ENCODE measurements at places on chromosomes 16 and 17.

DNA sequence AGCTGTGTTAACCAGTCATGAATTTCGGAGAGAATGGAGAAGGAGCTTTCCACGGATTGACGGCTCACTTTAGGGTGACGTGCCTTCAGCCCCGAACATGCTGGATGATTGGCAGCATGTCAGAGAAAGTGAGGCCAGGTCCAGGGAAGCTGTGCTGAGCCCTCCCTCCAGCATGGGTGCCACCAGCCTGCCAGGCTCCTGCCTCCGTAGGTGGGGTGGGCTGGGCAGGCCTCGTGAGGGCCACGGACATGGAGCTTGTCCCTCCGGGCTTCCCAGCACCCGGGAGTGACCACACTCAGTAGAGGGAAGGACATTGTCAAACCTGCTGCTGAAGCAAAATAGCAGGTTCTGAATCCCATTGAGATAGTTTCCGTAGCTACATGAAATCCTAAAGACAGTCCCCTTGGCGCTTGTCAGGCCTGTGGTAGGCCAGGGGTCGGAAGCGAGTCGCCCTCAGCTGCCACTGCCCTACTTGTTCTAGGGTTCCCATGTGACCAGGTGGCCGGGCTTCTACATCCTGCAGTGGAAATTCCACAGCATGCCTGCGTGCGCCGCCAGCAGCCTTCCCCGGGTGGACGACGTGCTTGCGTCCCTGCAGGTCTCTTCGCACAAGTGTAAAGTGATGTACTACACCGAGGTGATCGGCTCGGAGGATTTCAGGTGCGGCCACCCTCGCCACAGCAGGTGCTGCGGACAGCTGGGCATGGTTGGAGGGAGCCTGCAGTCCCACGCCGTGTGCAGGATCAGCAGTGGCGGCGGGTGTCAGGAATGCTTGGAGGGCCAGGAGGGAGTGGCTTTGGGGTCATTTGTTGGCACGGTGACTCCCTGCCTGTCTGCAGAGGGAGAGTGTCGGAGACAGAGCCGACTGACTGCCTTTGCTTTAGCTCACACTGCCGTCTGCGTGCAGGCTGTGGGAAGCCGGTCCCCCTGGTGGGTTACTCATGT lies 72.3 kb downstream of the SEC14L1 start:
- no peak for DNase-seq

GRCh38 chr16:660459-661183 lies 7.3 kb upstream of the RHOT2 start:
- peak; percentile 46 for DNase-seq

GRCh38 chr17:73591296-73592078 lies 52.8 kb downstream of the SDK2 start:
- no peak for DNase-seq

- no peak for DNase-seq
These were observed 43.6 kb upstream of the MMP2 start for GRCh38 chr16:55435387-55435786.

DNA sequence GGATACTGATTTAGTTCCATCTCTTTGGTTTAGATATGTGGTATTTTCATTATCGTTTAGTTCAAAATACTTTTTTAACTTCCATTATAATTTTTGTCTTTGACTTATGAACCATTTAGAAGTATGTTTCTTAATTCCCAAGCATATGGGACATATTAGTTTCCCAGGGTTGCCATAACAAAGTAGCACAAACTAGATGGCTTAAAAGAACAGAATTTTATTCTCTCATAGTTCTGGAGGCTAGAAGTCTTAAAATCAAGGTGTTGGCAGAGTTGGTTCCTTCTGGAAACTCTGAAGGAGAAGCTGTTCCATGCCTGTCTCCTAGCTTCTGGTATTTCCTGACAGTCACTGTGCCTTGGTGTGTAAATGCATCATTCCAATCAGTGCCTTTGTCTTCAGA lies 291.5 kb upstream of the AXIN2 start:
- no peak for DNase-seq

- DNase-seq: no peak
These were observed 15.5 kb downstream of the NEUROD2 start for GRCh38 chr17:39591958-39592954.

GRCh38 chr17:54256401-54256929 lies 433.7 kb downstream of the KIF2B start:
- DNase-seq: no peak

DNA sequence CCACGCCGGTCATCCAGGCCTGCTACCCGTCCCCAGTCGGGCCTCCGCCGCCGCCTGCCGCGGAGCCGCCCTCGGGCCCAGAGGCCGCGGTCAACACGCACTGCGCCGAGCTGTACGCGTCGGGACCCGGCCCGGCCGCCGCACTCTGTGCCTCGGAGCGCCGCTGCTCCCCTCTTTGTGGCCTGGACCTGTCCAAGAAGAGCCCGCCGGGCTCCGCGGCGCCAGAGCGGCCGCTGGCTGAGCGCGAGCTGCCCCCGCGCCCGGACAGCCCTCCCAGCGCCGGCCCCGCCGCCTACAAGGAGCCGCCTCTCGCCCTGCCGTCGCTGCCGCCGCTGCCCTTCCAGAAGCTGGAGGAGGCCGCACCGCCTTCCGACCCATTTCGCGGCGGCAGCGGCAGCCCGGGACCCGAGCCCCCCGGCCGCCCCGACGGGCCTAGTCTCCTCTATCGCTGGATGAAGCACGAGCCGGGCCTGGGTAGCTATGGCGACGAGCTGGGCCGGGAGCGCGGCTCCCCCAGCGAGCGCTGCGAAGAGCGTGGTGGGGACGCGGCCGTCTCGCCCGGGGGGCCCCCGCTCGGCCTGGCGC lies 2.4 kb downstream of the HIC1 start:
- no peak for DNase-seq

DNA sequence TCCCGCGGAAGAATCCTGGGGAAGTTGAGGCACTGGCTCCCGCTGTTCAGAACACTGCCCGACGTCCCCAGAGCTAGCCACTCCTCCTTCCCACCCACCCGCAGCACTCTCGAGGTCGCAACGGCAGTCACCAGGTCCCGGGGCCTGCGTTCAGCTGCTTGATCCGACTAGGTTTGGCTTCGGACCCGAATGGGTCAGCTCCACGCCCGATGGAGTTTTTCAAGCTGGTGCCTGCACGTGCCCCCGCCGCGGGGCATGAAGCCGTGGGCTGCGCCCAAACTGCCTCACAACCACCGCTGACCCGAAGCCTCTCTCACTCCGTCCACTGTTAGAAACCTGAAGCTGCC lies 12.4 kb upstream of the ODF4 start:
- DNase-seq: no peak

- DNase-seq: no peak
These were observed 3.2 kb downstream of the NFATC3 start for GRCh38 chr16:68088130-68088972.

GRCh38 chr17:78329263-78330059 lies 30.4 kb downstream of the SOCS3 start:
- no peak for DNase-seq

- no peak for DNase-seq
These were observed 47.2 kb downstream of the ANKRD11 start for GRCh38 chr16:89442990-89443726.

DNA sequence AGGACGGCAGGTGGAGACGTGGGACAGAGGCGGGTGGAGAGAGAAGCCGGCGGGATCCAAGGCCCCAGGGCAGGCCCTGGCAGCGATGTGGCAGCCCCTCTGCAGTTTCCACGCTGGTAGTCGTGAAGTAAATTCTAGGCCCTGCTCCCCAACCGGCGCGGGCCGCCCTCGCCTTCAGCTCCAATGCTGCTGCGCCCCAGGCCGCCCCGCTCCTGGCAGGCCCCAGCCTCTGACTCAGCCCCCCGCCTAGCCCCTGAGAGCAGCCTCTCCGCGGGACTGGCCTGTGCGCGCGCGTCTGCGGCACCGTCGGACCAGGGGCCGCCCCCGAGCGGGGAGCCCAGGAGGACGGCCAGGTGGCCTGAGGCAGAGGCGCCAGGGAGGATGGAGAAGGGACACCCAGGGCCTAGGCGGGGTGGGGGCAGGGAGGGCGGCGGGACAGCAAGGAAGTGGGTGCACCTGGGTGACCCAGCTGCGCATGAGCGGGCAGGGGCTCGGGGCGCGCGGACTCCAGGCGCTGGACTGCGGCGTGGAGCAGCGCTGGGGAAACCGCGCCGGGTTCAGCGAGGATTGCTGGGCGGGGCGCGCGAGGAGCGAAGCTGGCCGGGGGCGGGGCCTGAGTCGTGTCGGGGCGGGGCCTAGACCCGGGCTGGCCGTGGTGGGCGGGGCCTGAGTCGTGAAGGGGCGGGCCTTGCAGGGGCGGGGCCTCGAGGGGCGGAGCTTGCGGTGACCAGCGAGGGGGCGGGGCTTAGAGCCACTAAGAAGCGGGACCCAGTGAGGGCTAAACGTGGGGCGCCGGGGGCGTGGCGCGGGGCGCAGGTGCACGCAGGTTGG lies 29.6 kb downstream of the ZNF778 start:
- DNase-seq: peak; percentile 94

- DNase-seq: no peak
These were observed 296.4 kb downstream of the GRIN2A start for GRCh38 chr16:9885876-9886275.

GRCh38 chr17:65696739-65697394 lies 135.4 kb upstream of the AXIN2 start:
- no peak for DNase-seq

GRCh38 chr17:54891176-54891821 lies 9.4 kb upstream of the TOM1L1 start:
- DNase-seq: no peak

- DNase-seq: no peak
These were observed 479.5 kb downstream of the TMEM114 start for GRCh38 chr16:8110572-8111514.

- DNase-seq: no peak
These were observed 2.2 kb downstream of the USP31 start for GRCh38 chr16:23146877-23147601.

GRCh38 chr17:350706-351448 lies 1.7 kb downstream of the RPH3AL start:
- DNase-seq: no peak

DNA sequence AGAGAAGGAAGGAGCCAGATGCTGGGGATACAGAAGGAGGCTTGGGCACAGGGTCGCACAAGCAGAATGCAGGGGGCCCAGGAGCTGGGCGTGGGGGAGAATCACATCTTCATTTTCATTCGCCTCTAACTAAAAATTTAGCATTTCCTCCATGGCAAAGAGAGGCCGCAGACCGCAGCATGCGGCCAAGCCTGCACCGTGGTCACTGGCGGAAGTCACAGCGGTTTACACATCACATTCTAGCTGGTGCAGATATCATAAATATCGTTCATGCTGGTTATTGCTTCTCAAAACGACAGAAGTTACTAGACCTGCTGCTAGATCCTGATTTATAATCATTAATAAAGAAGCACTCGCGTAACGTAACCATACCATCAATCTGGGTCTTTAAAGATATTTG lies 162.0 kb downstream of the NTN1 start:
- no peak for DNase-seq

DNA sequence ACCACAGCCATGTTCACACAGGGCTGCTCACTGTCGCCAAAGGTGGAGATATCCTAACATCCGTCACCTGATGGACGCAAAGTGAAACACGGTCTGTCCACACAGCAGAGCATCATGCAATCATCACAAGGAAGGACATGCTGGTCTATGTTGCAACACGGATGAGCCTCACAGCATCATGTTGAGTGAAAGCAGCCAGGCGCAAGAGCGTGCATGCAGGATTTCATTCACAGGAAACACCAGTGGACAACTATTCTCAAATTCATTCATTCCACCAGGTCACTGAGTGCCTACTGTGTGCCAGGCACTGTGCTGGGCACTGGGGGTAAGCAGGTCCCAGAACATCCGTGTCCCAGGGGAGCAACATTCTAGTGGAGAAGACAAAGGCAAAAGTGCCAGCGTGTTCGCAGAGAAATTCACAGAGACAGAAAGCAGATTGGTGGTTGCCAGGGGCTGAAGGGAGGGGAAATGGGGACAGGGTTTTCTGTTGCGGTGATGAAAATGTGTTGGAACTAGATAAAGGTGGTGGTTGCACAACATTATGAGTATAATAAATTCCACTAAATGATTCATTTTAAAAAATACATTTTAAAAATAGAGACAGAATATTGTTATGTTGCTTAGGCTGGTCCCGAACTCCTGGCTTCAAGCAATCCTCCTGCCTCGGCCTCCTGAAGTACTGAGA lies 22.7 kb upstream of the KCNJ12 start:
- no peak for DNase-seq

- peak; percentile 40 for DNase-seq
These were observed 2.4 kb upstream of the PERCC1 start for GRCh38 chr16:1428511-1428910.

DNA sequence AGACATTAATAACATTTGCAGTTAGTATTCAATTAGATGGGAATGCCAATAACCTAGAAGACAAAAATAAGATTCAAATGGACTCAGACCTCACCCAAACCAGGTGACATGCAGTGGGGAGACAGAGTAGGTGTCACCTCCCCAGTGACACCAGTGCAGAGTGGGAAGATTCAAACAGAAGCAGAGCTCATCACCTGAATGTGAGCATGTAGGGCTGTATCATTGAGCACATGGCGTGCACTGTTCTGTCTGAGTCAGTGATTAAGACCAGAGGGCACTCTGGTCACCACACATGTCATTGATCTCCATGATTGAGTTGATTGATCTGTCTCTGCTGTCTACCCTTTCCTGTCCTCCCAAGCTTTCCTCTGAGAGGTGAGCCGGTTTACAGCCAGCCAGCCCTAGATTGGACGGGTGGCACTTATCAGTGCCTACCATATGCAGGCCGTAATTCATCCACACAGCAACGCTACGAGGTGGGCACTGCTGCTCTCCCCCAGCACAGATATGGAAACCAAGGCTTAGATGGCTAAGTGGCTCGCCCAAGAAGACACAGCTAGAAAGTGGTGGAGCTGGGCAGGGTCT lies 34.0 kb downstream of the RHBDL3 start:
- DNase-seq: no peak

- no peak for DNase-seq
These were observed 55.9 kb downstream of the MYO18A start for GRCh38 chr17:29124135-29124924.

DNA sequence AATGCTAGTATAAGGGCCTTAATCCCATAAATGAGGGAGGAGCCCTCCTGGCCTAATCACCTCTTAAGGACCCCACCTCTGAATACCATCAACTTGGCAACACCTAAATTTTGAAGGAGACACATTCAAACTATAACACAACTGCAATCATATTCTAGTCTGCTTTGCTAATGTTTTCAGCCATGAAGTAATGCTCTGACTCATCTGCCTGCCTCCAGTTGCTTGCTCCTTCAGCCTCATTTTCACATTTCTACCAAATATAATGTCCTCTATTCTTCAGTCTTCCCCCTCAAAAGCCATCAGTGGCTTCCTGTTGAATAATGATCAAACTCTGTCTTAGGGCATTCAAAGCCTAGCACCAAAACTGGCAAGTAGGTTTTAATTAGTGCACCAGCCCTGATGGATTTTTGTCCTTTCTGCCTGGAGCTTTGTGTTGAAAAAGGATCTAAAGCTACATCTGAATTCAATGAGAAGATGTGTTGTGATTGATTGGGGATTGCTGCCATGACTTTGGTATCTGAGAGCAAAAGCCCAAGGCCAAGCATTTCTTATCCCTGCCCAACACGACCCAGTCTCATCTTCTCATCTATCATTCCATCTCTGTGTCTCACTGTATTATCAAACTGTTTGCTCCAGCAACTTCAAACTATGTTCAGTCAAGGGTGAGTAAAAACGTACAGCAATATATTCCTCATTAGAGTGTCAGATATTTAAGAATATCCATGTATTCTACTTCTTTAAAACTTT lies 140.8 kb upstream of the ELAC2 start:
- no peak for DNase-seq
